ENCODE measurements at places on chromosomes 5 and 9.

GRCh38 chr5:7391814-7392692 lies 3.9 kb upstream of the ADCY2 start:
- DNase-seq, result no peak

DNA sequence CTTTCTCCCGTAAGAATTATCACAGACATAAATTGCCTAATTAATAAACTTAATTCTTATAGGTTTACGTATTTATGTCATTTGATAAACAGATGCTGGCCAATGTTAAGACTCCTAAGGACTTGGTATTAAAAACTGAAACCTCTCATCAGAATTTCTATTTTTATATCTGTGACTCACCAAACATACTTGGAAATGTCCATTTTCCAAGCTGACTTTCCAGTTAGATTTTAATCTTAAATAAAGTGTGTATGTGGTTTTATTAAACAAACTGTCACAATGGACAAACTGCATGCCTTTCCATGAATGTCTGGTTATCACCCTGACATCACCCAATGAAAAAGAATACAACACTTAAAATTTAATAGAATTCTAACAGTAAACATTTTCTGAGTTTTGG lies 12.6 kb upstream of the COL23A1 start:
- DNase-seq, result no peak

DNA sequence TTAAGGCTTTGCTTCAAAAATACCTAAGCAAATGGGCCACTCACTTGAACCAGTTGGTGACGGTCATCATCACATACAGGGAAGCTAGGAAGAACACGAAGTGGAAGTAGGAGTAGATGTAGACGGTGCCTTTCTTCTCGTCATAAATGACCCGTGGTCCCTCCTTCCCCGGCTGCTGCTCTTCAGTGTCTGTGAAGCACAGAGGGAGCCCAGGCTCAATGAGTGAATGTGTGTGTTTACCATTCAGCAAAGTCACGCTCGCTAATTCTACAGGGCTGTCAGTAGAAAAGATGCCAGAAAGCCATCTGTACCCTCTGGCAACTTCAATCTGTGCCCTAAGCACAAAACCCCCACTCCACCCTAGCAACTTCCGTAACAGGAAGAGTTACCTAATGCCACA lies 109.8 kb downstream of the SERINC5 start:
- DNase-seq, result no peak

DNA sequence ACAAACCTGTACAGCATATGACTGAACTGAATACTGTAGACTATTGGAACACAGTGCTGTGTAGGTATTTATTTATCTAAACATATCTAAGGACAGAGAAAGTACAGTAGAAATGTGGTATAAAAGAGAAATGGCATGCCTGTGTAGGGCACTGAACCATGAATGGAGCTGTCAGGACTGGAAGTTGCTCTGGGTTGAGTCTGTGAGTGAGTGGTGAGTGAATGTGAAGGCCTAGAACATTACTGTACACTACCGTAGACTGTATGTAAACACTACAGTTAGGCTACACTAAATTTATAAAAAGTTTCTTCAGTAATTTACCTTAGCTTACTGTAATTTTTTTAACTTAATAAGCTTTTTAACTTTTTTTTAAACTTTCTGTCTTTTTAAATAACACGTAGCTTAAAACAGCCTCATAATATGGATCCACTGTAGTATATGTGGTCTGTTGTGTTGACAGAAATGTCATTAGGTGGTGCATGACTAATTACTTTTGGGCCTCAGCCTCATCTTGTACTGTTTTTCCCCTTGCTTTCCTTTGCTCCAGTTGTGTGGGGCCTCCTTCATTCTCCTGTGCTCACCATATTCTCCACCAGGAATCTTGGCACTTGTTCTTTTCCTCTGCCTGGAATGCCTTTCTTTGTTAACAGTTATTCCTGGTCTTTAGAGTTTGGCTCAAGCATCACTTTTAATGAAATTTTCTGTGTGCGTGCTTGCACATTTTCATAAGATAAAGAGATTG lies 8.8 kb downstream of the SPIN1 start:
- no peak for DNase-seq

- DNase-seq, result no peak
These were observed 123.4 kb upstream of the RETREG1 start for GRCh38 chr5:16740066-16740810.

DNA sequence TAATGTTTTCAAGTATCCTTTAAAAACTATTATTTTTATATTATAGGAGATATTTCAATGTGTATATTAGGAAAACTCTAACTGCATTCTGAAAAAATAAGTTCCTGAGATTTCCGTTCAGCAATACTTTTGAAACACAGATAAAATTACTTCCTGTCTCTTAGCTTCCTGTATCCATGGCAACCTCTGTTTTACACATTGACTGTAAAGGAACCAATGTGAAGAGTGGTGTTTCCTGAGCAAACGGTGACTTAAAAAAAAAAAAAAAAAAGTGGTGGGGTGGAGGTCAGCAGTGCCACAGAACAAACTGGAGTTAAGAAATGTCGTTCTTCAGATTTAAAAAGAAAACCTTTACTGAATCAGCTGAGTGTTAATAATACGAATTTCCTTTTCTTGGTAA lies at the start of gene LRRC70:
LRRC70 (plus strand) TSS at position 280 of the 400 bp plus-strand sequence. CDS start 620 bp downstream, outside the sequence.
- no peak for DNase-seq

All from activated CD4-positive, alpha-beta T cell treated with anti-CD3 and anti-CD28 coated beads for 24 hours (primary cell).